ENCODE measurements at places on chromosomes 5 and 9.

GRCh38 chr9:111961009-111961408 lies 64.4 kb downstream of the UGCG start:
- ATAC-seq: no peak

GRCh38 chr5:125597338-125597737 lies 825.9 kb upstream of the GRAMD2B start:
- no peak for ATAC-seq

DNA sequence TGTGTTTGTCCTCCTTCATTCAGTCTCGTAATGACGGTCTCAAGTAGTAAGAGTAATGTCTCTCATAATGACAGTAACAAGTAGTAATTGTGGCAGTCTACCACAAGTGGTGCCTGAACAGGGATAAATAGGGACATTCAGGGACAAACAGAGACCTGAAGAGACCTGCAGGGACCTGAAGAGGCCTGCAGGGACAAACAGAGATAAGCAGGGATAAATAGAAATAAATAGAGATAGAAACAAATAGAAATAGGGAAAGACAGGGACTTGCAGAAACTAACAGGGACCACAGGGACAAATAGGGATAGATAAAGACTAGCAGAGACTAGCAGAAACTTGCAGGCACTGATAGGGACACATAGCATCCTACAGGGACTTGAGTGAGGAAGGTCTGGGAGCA lies 7.9 kb downstream of the UGT3A2 start:
- ATAC-seq: no peak

DNA sequence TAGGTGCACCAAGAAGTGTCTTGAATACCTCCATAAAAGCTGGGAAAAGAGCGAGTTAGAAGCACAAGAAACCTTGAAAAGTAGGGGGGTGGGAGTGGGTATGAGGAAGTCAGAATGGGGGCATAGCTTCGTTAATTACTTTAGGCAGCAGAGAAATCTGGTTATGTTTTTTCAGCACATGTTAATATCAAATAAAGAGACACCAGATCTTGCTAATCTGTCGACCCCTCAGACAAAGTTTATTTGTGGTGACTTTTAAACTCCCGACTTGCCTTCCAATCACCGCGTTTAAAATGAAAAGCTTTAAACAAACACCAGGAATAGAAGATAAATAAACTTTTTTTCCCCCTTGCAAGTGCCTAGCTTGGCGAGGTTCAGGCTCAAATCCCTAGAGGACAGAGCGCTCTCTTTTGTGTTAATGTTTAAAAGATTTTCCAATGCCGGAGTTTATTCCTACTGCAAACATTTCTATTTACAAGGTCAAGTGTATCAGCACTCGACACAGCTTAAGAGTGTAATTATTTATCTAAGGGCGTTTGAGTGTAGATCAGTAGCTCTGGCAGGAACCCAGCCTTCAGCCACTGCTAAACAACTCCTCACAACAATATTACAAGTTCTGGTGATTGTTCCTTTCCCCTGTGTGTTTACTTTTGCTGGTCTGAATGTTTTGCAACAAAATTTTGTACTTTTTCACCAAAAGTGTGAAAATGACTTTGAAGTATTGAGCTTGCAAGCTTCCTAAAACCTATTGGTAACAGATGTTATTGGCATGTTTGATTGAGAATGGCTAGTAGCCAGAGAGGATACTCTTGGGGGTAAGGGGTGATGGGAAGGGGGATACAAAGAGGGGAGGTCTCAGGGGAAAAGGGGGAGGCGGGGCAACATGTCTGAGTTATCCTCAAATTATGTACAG lies 3.8 kb downstream of the GAS1 start:
- no peak for ATAC-seq

- ATAC-seq: no peak
Measured at GRCh38 chr9:87270848-87271234, 226.8 kb upstream of the DAPK1 start.

DNA sequence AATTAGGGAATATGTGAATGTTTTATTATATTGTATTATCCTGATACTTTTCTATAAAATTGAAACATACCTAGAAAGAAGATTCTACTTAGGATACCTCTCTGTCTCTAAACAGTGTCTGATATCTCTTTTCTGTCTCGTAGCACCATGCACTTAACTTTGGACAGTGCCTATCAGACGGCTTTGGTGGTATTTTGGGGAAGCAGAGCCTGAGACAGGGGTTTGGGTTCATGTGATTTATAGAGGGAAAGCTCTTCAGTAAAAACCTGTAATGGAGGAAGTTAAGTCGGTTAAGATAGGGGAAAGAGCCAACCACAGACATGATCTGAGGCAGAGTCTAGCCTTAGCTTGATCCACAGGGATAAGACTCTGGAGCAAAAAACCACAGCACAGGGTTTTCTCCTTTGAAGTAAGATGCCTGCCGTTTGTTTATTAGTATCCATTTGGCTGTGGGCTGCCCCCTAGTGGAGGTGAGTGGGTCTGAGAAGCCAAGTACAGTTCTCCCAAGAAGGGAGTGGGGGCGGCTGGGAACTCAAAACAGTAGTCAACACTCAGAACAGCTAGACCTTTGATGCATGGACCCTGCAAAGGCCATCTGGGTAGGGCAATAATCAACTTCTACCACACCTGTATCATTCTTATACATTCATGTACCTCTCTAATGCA lies 141.2 kb upstream of the ASTN2 start:
- ATAC-seq: no peak

DNA sequence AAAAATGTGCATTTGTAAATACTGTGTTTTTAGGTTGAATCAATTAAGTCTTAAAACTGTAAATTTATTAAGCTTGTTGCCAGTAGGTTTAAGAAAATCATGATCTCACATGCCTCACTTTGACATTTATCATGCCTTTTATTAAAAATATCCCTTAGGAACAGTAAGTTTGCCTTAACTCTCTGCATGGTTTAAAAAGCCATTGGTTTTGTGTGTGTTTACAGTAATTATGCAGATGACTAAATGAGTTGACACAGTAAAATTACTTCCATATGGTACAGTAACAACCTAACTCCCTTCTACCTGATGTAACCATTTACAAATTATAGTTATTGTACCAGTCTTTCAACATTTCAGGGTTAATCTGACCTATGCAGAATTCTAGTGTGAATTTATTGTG lies 6.5 kb downstream of the RPS6 start:
- no peak for ATAC-seq

- no peak for ATAC-seq
Measured at GRCh38 chr5:57650360-57651069, 167.9 kb upstream of the ACTBL2 start.

DNA sequence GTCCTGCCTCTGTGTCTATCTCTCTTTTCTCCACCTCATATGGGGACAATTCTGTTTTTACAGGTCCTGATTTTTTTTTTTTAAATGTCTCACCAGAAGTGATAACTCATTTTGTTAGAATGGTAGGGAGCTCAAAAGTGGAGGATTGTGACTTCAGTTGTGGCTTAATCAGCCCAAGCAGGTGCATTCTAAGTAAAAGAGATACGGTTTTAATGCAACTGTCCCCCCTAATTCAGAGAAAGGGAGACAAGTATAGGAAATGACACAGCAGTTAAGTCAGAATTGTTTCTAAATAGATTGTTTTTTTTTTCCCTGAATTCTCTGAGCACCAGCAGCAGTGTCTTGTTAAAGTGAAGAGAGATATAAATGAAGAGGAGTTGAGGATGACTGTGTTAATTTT lies 24.5 kb downstream of the MAST4 start:
- no peak for ATAC-seq

DNA sequence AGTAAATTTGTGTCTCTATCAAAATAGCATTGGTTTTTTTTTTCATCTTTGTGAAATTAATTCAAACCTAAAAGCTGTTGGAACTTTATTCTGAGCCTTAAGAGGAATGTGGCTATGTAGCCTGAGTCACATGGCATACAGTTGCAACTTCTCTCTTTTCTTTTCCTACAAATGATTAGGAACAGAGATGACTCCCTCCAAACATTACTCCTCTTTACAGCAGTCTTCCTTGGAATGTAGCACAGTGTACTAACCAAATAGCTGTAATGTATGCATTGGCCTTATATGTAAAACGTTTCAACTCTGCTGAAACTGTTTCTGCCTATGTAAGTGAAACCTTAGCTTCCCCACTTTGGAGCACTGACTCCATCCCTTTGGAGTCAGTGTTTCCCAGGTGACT lies 100.9 kb upstream of the MAP1B start:
- no peak for ATAC-seq

DNA sequence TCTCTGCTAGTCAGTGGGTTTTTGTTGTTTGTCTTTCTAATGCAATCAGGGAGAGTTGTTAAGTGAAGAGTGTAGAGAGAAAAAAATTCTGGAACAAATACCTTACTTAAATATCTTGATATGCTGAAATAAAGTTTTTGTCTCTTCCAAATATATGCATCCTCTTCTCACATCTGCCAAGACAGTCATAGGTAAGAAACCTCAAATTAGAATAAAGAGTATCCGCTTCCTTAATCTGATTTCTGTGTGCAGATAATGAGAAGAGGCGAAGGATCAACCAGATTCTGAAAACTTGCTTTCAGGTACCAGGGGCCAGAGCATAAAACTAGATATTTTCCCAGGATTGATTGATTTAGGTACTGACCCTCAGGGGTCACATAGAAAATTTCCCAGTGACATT lies 11.3 kb upstream of the IL6ST start:
- ATAC-seq: peak; percentile 80

DNA sequence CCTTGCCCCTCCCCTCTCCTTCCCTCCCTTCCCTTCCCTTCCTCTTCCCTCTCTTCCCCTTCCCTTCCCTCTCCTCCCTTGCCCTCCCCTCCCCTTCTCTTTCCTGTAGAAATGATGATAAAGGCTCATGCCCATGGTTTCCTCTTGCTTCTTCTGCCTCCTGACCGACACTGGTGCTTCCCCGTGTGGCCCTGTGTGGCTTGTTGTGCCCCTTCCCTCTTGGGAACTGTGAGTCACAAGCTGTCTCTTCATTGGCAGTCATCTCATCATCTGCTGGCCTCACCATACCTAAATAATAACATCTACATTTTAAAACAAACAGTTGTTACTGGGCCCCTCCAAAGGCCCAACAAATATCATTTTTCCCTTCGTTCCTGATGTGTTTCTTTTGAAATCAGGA lies 11.7 kb upstream of the CARNMT1 start:
- ATAC-seq: peak; percentile 76

DNA sequence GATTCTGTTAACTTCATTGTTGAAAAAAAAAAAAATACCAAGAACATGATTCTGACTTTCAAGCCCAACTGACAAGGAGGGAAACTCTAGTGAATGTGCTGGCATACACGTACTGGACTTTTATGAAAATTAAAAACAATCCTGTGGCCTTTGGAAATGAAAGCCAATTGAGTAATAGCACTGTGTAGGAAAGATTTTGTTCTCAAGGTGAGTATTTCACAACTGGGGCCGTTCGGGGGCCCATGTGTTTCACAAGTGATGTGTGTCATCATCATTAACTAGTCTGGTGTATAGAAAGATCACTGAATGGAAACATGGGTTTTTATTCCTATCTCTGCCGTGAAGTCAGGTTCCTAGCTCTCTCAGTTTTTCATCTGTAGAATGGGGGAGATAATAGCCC lies 605.0 kb upstream of the CLINT1 start:
- peak; percentile 39 for ATAC-seq

- no peak for ATAC-seq
Measured at GRCh38 chr5:140633021-140633471, at the start of gene CD14. TSS of gene CD14 (minus strand) at chr5:140633175. CDS start at chr5:140633071, 104 bp downstream.

- no peak for ATAC-seq
Measured at GRCh38 chr5:64269164-64269563, 103.5 kb downstream of the RNF180 start.

DNA sequence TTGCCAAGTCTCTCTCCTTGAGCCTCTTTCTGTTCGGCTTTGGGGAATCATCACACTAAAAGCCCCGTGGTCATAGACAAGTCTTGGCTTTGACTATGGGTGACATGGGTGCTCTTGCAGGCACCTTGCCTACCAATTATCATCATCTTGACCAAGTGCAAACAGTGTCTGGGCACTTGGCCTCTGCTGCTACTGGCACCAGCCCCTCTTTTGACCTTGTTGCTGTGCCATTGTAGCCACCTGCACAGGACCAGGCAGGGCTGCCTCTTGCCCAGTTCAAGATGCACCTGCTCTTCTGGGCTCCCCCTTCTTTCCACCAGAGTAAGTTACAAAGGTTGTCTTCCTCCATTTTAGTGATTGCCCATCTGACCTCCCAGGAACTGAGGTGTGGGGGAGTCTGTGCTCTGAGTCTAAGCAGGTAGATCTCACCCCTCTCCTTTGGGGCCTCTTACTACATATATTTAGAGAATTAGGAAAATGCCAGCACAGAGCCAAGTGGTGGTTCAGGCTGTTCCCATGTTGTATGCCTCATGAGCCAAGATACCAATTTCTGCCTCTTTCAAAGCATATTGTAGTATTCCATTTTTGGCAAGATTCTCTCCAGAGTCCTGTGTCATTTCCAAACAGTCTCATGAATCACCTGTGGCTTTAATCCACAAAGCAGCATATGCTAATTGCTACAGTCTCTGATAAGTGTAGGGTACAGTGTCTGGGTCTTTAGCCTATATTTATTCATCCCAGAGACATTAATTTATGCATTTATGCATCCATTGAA lies 142.9 kb upstream of the DAP start:
- peak; percentile 25 for ATAC-seq

GRCh38 chr9:98284754-98285153 lies 29.3 kb upstream of the TBC1D2 start:
- no peak for ATAC-seq

- ATAC-seq: no peak
Measured at GRCh38 chr9:86519066-86519615, 164.9 kb upstream of the TUT7 start.

GRCh38 chr5:144189800-144190429 lies 19.2 kb downstream of the KCTD16 start:
- ATAC-seq: peak; percentile 86

DNA sequence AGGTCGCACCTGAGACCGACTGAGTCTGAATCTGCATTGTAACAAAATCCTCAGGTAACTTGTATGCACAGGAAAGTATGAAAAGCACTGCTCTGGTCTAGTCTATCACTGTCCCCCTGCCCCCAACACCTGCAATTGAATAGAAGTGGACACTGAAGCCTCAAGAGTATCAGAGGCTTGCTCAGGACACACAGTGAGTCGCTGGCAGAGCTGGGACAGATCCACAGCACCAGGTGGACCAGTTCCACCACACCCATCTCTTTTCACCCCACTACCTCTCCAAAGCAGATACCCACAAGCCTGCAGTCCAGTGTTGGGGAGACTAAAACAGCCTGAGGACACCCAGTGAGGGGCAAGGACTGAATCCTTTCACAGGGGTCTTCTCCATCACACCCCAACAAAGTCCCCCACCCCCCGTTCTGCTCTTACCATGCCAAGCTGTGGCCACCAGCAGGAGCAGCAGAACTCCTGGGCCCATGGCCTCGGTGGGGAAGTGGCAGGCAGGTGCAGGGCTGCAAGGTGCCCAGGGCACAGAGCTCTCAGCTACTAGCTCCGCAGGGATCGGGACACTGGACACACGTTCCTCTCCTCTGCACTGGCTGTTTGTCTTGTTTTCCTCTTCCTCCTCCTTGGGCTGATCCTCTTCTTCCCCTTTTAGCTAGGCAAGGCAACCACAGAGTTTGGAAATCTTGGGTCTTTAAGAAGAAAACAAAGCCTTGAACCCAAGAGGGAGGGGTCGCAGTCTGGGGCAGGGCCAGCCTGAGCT lies at the start of gene CSF1R:
TSS of gene CSF1R (minus strand) at position 605 of the 766 bp plus-strand sequence. CDS start at position 478, 127 bp downstream.
- ATAC-seq: no peak
